ENCODE measurements at places on chromosomes 13 and 19. TPM values are rescaled to one million over a fixed set of nuclear protein-coding genes. Genes with fewer than 3 reads are reported as not detected.

DNA sequence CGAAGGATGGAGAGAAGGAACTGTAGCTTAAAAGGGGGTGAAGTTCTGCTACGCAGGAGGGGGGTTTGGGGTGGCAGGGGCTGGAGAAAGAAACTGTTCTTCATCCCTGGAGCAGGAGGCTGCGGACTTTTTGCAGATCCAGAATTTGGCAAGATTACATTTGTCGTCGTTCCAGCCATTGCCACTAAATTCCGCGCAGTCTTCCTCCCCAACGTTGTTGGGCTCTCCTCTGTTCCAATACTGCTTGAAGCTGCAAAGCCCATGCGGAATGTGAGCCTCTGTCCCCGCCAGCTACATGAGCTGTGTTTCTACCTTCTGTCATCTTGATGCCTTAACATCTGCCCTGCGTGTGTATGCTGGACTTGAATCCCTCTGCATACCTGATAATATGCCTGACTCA lies 4.3 kb downstream of the CD209 start:
- DNase-seq: no peak

Gene ZNF579
- 8.2 TPM for total RNA-seq

- DNase-seq: peak; percentile 77
These were observed 284.4 kb upstream of the NBEA start for GRCh38 chr13:34657716-34658115.

DNA sequence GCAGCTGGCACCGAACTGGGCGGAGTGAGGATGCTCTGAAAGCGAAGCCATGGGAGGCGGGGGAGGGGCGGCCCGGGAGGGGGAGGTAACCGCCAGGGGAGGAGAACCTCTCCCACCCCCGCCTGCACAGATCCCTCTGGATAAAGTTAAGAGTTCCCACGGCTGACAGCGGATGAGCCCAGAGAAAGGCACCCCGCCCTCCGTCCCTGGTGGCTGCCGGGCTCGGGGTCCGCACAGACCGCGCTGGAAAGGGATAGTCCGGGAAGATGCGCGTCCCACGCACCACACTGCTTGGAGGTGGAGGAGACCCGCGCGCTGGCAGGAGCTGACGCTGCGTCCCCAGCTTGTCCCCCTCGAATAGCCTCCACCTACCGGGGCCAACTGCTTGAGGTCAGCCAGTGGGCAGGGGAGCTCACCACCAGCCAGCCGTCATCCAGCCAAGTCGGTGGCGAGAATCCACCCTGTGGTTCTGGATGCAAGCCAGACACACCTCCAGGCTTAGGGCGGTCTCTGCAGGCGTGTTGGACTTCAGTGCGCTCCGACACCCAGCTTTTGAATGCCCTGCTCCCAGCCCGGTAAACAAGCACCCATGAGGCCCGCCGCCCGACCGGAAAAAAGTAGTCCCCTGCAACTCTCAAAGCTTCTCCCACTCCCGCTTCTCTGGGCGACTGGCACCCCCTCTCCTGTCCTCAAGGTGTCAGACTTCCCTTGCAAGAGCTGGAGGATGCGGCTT lies at the start of gene TRPC4:
TSS of gene TRPC4 (minus strand) at position 17 of the 733 bp plus-strand sequence. CDS start 86,439 bp downstream, outside the sequence.
- DNase-seq: peak; percentile 62

Gene ZNF493
- 2.0 TPM for total RNA-seq

DNA sequence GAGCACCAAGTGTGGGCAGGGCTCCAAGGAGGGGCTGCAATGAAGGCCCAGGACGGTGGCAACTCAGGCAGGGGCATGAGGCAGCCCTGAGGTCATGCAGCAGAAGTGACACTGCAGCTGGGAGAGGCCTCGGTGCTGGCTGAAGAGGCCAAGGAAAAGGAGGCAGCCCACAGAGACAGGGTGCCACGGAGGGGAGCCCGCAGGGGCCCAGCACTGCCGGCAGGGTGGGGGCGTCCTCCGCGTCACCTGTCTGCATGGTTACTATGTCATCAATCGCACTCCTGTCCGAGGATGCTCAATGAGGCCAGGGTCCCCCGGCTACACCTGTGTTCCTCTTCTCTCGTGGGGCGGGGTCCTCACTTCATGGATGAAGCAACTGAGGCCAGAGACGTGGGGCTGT lies 123.1 kb downstream of the TUBA3C start:
- no peak for DNase-seq

- no peak for DNase-seq
These were observed 15.0 kb upstream of the CCNA1 start for GRCh38 chr13:36417331-36417730.

Gene ZNF432
- 3.3 TPM for total RNA-seq

GRCh38 chr13:109755997-109756396 lies 30.4 kb downstream of the IRS2 start:
- no peak for DNase-seq

Gene NTF4
- total RNA-seq: not detected

Gene RASA3
- 41.7 TPM for total RNA-seq

Gene CABP5
- total RNA-seq: not detected

DNA sequence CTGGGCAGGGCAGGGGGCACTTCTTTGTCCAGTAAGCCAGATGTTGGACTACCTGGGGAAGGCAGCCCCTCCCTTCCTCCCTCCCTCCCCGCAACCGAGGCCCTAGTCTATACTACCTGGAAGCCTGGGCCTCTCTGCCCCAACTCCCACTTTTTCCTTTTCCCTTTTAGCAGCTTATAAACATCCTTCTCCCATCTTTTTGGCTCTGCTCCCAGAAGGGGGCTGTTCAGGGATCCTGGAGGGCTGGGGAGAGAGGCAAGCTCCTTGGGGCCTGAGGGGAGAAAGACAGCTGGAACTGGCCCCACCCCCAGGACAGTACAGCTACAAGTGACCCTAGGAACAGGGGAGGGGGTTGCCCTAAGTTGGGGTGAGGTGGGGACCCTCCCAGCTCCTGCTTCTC lies 44.9 kb downstream of the LYL1 start:
- no peak for DNase-seq

GRCh38 chr13:40221460-40222201 lies 444.8 kb downstream of the FOXO1 start:
- DNase-seq: peak; percentile 3

GRCh38 chr19:53808710-53809125 lies 15.4 kb downstream of the NLRP12 start:
- peak; percentile 39 for DNase-seq

Data from HT1080 (cell line).